ENCODE measurements at places on chromosomes 4 and X.

GRCh38 chr4:181971411-181971810 lies 271.8 kb upstream of the TENM3 start:
- H3K27ac ChIP-seq: no peak overlapping the region
- no peaks in the 10 kb centered on the region for H3K4me1 ChIP-seq
- H3K27me3 ChIP-seq: no peaks in the 10 kb centered on the region
- no peak overlapping the region for H3K4me3 ChIP-seq
- no peaks in the 10 kb centered on the region for H3K36me3 ChIP-seq
- no peak for DNase-seq

DNA sequence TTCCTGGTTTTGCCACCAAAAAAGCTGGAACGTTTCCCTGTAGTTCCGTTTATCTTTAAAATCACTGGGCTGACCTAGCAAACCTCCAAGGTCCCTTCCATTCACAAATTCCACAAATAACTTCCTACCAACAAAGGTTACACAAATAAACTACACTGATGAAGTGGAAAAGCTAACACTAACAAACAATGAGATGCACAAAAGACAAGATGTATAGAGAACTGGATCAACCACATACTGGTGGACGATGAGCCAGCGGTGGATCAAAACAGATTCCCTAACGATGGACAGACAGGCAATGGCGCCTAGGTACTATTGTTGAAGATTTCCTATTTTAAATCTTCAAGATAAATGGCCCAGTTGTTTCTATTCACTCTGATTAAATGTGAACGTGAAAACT lies 15.5 kb downstream of the AFAP1 start:
- H3K4me3 ChIP-seq: no peak overlapping the region
- H3K36me3 ChIP-seq: no peaks in the 10 kb centered on the region
- H3K4me1 ChIP-seq: peaks cover 3% of the 10 kb centered on the region
- no peak overlapping the region for H3K27ac ChIP-seq
- H3K27me3 ChIP-seq: no peaks in the 10 kb centered on the region
- no peak for DNase-seq

GRCh38 chr4:14653338-14653737 lies 348.9 kb upstream of the CPEB2 start:
- H3K27ac ChIP-seq: no peak overlapping the region
- no peak for DNase-seq
- no peaks in the 10 kb centered on the region for H3K36me3 ChIP-seq
- no peaks in the 10 kb centered on the region for H3K27me3 ChIP-seq
- no peak overlapping the region for H3K4me3 ChIP-seq
- no peaks in the 10 kb centered on the region for H3K4me1 ChIP-seq

- H3K36me3 ChIP-seq: no peaks in the 10 kb centered on the region
- H3K27ac ChIP-seq: no peak overlapping the region
- H3K4me1 ChIP-seq: no peaks in the 10 kb centered on the region
- no peak for DNase-seq
- no peak overlapping the region for H3K4me3 ChIP-seq
Measured at GRCh38 chr4:15197005-15197404, 194.7 kb downstream of the CPEB2 start.

- no peaks in the 10 kb centered on the region for H3K36me3 ChIP-seq
- H3K4me1 ChIP-seq: no peaks in the 10 kb centered on the region
- H3K4me3 ChIP-seq: no peak overlapping the region
- no peak overlapping the region for H3K27ac ChIP-seq
Measured at GRCh38 chrX:31436424-31436823, 364.6 kb upstream of the FTHL17 start.

GRCh38 chr4:113878668-113879067 lies 100.8 kb downstream of the ARSJ start:
- no peak overlapping the region for H3K4me3 ChIP-seq
- no peak for DNase-seq
- no peaks in the 10 kb centered on the region for H3K4me1 ChIP-seq
- no peaks in the 10 kb centered on the region for H3K27me3 ChIP-seq

DNA sequence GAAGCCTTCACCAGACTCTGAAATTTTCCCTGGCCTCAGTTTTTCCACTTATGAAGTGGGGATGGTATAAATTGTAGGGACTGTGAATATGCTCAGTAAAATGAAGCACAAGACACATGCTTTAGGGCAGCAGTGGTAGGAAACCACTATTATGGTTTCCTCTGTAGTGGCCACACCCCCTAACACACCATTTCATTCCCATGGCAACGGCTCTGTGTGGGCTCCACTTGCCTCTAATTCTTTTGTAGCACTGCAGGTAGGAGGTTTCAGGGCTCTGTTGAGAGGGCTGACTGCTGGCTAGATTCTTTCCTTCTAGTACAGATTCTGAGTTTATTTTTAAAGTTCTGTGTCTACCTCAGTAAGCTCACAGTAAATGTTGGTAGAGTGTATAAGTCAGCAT lies 3.5 kb upstream of the VMA21 start:
- no peaks in the 10 kb centered on the region for H3K36me3 ChIP-seq
- no peaks in the 10 kb centered on the region for H3K4me1 ChIP-seq
- H3K4me3 ChIP-seq: no peak overlapping the region
- H3K27ac ChIP-seq: no peak overlapping the region

- H3K27me3 ChIP-seq: no peaks in the 10 kb centered on the region
- peak overlapping the region; percentile 47 for H3K4me3 ChIP-seq
- H3K36me3 ChIP-seq: no peaks in the 10 kb centered on the region
- H3K4me1 ChIP-seq: no peaks in the 10 kb centered on the region
- no peak for DNase-seq
Measured at GRCh38 chr4:128553686-128554515, 255.6 kb upstream of the JADE1 start.

DNA sequence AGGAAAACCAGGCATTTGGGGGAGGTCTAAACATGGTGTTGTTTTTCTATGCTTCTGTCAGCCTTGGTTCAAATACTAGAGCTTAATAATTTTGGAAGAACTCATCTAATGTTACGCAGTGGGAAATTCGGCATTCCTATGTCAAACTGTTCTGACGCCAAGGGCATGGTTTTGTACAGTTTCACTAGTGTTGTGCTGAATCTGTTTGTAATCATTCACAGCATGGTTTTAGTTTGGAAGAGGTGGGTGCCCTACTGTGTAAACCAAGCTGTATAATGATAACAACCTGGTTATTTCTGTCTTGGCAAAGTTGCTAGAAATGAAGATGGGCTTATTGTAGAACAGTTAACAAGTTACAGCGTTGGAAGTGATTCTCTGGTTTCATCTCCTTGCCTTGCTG lies 5.2 kb downstream of the DDX3X start:
- H3K4me1 ChIP-seq: peaks cover 4% of the 10 kb centered on the region
- H3K27ac ChIP-seq: no peak overlapping the region
- no peak for DNase-seq
- no peak overlapping the region for H3K4me3 ChIP-seq
- H3K27me3 ChIP-seq: no peaks in the 10 kb centered on the region

- H3K27me3 ChIP-seq: no peaks in the 10 kb centered on the region
- H3K4me1 ChIP-seq: no peaks in the 10 kb centered on the region
- H3K4me3 ChIP-seq: no peak overlapping the region
- DNase-seq: no peak
Measured at GRCh38 chrX:48090123-48090522, 18.7 kb upstream of the ZNF630 start.

DNA sequence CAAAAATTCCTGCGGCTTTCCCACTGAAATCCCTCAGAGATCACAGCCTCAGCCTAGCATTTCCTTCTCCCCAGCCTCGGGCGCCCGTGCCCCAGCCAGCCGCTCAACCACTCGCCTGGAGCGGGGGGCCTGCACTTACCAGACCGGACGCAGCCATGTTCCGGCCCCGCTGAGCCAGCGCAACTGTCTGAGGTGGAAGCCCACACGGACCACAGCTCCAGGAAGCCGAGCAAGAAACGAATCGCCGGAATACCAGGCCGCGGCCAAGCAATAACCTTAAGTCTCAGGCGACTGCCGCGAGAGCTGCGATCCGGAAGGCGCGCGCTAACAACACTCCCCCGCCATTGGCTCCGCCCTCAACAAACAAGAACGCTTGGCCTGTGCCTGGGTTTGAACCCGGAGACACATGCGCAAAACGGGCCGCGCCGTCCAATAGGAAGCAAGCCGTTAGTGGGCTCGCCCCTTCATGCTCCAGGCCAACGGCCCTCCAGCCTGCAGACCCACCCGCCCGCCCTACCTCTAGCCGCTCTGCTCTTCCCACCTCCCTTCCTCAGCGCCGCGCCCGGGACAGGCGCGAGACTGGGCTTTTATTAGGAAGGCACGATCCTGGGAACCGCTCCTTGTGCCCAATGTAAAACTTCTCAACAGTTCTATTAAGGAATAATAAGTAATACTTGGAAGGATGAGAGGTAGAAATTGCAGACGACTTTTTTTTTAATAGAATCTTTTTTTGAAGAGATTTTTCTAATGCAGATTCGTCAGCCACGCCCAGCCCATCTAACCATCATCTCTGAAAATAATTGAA lies at the start of gene CENPC:
Gene CENPC, minus strand, starts transcription at position 305 of the 805 bp plus-strand sequence. Its CDS starts 148 bp downstream, at position 157.
- H3K4me1 ChIP-seq: no peaks in the 10 kb centered on the region
- H3K27ac ChIP-seq: peak within 1 kb of the TSS; percentile 92
- H3K27me3 ChIP-seq: no peaks in the 10 kb centered on the region
- no peaks in the 10 kb centered on the region for H3K36me3 ChIP-seq
- peak; percentile 96 for DNase-seq

DNA sequence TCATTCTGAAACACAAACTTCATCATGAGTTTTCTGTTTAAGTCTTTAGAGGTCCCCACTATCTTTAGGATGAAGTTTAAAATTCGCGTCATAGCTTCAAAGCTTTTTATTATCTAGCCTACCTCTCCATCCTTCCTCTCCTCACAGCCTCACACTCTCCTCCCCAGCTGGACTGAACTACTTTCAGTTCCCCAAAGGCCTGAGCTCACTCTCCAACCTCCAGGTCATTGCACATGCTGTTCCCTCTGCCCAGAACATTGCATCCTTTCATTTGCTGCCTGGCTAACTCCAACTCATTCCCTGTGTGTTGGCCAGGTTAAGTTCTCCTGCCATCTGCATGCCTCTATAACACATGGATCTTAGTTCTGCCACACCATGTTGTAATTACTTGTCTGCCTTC lies 2.9 kb upstream of the OTUD5 start:
- H3K27me3 ChIP-seq: no peaks in the 10 kb centered on the region
- DNase-seq: no peak
- H3K27ac ChIP-seq: no peak overlapping the region
- H3K4me1 ChIP-seq: no peaks in the 10 kb centered on the region

GRCh38 chrX:3371163-3371562 lies 24.7 kb upstream of the MXRA5 start:
- H3K4me1 ChIP-seq: no peaks in the 10 kb centered on the region
- H3K27ac ChIP-seq: no peak overlapping the region
- H3K4me3 ChIP-seq: no peak overlapping the region
- no peaks in the 10 kb centered on the region for H3K36me3 ChIP-seq
- DNase-seq: no peak

GRCh38 chrX:821327-822107 lies 190.9 kb downstream of the SHOX start:
- H3K27me3 ChIP-seq: no peaks in the 10 kb centered on the region
- no peak overlapping the region for H3K4me3 ChIP-seq
- no peak overlapping the region for H3K27ac ChIP-seq
- H3K36me3 ChIP-seq: no peaks in the 10 kb centered on the region
- no peaks in the 10 kb centered on the region for H3K4me1 ChIP-seq
- no peak for DNase-seq

GRCh38 chrX:80388206-80388605 lies 32.0 kb upstream of the TENT5D start:
- no peaks in the 10 kb centered on the region for H3K27me3 ChIP-seq
- H3K27ac ChIP-seq: no peak overlapping the region

GRCh38 chr4:110518889-110519490 lies 43.0 kb downstream of the ENPEP start:
- DNase-seq: no peak
- no peak overlapping the region for H3K4me3 ChIP-seq
- H3K27me3 ChIP-seq: no peaks in the 10 kb centered on the region
- no peak overlapping the region for H3K27ac ChIP-seq
- no peaks in the 10 kb centered on the region for H3K4me1 ChIP-seq
- no peaks in the 10 kb centered on the region for H3K36me3 ChIP-seq

DNA sequence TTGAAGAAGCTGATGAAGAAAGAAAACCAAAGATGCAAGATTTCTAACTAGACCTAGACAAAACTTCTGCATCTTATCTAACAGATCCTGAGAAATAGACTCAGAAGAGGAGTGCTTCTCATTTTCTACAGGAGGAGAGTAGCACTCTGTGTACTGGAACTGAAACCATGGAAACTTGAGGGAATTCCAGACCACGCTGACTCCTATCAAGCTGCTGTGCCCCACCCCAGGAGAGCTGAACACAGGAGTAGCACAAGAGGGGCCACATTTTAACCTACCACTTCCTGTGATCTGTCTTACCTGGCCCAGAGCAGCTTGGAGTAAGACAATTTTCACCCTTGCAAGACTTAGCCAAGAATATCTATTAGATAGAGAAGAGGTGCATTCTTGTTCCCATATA lies 248.9 kb downstream of the SCFD2 start:
- H3K27ac ChIP-seq: no peak overlapping the region
- no peaks in the 10 kb centered on the region for H3K4me1 ChIP-seq
- no peak overlapping the region for H3K4me3 ChIP-seq
- H3K36me3 ChIP-seq: no peaks in the 10 kb centered on the region
- DNase-seq: peak; percentile 25
- H3K27me3 ChIP-seq: no peaks in the 10 kb centered on the region

DNA sequence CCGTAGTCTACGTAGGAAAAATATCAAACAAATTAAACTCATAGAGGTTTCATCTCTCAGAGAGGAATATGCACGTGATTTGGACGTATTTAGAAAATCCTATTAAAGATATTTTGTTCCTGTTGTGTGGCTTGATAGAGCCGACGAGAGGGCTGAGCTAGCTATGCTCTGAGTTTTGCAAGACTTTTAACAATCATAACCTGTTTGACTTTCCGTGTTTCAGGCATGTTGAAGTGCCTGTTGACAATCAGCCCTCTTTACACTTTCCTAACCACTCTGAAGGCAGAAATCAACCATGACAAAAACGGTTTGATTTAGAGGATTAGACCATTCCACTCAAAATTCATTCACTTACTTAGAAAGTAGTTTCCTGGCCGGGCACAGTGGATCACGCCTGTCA lies 297.3 kb downstream of the ASMT start:
- H3K4me1 ChIP-seq: no peaks in the 10 kb centered on the region
- H3K4me3 ChIP-seq: no peak overlapping the region
- DNase-seq: no peak
- H3K27ac ChIP-seq: no peak overlapping the region
- H3K27me3 ChIP-seq: no peaks in the 10 kb centered on the region
- H3K36me3 ChIP-seq: no peaks in the 10 kb centered on the region

GRCh38 chr4:68319040-68319439 lies 30.9 kb downstream of the YTHDC1 start:
- DNase-seq: no peak
- no peak overlapping the region for H3K4me3 ChIP-seq
- no peaks in the 10 kb centered on the region for H3K36me3 ChIP-seq
- H3K27ac ChIP-seq: no peak overlapping the region

DNA sequence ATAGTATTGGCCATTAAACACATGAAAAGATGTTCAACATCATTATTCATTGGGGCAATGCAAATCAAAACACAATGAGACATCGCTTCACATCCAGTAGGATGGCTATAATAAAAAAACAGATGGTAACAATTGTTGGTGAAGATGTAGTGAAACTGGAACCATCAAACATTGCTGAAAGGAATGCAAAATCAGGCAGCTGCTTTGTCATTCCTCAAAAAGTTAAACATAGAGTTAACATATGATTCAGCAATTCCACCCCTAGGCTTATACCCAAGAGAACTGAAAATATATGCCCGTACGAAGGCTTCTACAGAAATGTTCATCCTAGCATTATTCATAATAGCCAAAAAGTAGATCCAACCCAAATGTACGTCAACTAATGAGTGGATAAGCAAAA lies 144.0 kb upstream of the NAP1L5 start:
- H3K27me3 ChIP-seq: no peaks in the 10 kb centered on the region
- H3K36me3 ChIP-seq: no peaks in the 10 kb centered on the region
- H3K27ac ChIP-seq: no peak overlapping the region

- H3K36me3 ChIP-seq: no peaks in the 10 kb centered on the region
- no peak overlapping the region for H3K4me3 ChIP-seq
- H3K4me1 ChIP-seq: no peaks in the 10 kb centered on the region
- no peak overlapping the region for H3K27ac ChIP-seq
Measured at GRCh38 chrX:52977953-52978352, 19.6 kb upstream of the FAM156A start.
